ENCODE measurements at places on chromosomes 7 and 10.
A peak's percentile ranks its signal among the peaks of the same experiment; 100 is the strongest.

- no peak for DNase-seq
Observed at GRCh38 chr10:65416094-65416493, 1509.7 kb upstream of the LRRTM3 start.

- DNase-seq = peak; percentile 81
Observed at GRCh38 chr7:87059525-87060287, at the start of gene ELAPOR2. ELAPOR2 (minus strand) TSS chr7:87059654; CDS start chr7:87059513, 141 bp downstream.

DNA sequence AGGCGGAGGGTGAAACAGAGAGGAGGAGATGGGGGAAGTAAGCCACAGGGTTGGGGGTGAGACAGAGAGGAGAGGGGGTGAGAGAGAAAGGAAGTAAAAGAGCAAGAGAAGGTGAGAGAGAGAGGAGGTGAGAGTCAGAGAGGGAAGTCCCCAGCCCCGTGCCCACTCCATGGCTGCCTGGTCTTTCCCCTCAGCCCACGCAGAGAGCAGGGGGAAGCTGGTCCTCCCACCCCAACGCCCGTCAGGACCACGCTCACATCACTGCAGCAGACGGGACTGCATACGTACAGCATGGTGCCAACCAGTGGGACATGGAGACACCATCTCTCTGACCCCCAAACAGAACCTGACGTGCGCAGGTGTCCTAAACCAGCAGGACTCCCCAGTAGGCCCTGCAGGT, 12.1 kb upstream of the PDGFA start:
- DNase-seq = no peak

GRCh38 chr7:113083132-113083815, 3.4 kb downstream of the GPR85 start:
- no peak for DNase-seq

DNA sequence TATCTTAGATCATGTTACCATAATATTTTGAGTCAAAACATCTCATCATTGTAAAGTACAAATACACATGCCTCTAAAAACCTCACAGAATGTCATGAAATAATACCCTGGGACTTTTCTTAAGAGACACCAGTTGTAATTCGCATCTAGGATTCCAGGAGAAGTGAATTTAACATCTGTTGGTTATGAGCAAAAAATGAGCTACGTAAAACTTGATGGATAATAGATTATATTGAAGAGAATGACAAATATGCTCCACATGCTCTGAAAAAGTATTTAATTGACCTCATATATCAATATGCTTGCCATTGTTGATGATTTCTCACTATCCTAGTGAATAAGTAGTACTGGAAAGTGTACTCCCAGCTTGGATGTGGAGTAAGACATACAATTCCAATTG, 227.0 kb downstream of the BBS9 start:
- no peak for DNase-seq

DNA sequence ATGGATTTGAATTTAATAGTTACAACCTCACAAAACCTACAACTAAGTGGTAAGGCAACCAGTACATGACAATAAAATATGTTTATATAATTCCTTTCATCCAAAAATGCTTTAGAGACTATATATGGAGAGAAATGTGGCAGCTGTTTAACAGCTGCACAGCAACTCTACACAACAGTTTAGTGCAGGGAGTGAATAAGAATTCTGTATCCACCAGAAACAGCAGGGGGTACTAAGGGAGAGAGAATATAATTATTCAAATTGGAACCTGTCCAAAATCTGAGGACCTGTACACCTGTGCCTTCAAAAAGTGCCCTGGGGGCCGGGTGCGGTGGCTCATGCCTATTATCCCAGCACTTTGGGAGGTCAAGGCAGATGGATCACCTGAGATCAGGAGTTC, 49.6 kb downstream of the POLL start:
- DNase-seq = peak; percentile 16

GRCh38 chr7:70622936-70623335, 509.0 kb upstream of the GALNT17 start:
- DNase-seq = peak; percentile 2

All from NCI-H748 treated with DMSO at 0.1 percent for 48 hours (cell line).